Stromal cell of bone marrow (primary cell): ENCODE measurements at places on chromosomes 6 and 20.

GRCh38 chr20:50729901-50730764, 1.2 kb upstream of the PARD6B start:
- no peak for DNase-seq

GRCh38 chr6:44224029-44224964, 902 bp downstream of the SLC29A1 start:
- no peak for DNase-seq

DNA sequence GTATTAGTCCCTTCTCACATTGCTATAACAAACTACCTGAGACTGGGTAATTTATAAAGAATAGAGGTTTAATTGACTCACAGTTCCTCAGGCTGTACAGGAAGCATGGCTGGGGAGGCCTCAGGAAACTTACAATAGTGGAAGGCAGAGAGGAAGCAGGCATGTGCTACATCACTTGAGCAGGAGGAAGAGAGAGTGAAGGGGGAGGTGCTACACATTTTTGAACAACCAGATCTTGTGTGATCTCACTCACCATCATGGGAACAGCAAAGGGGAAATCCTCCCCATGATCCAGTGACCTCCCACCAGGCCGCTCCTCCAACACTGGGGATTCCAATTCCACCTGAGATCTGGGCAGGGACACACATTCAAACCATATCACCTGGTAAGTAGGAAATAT, 630.6 kb downstream of the QKI start:
- DNase-seq = no peak

GRCh38 chr6:118710616-118711015, 59.2 kb upstream of the CEP85L start:
- DNase-seq = no peak

GRCh38 chr6:31578184-31579118, 3.1 kb downstream of the TNF start:
- no peak for DNase-seq

DNA sequence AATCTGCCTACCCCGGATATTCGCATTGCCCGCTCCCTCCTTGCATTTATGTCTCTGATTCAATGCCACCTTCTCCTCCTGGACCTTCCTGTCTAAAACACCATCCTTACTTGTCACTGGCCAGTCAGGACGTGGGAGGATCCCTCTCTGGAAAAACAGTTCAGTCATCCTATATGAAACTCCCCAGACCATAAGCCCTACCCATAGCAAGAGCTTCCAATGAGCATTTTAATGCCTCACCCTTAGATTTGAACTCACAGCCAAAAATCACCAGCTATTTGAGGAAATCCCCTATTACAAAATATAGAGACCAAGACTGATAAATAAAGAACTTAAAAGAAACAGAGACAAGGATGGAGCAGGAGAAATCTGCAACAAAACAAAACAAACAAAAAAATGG, 86.4 kb downstream of the SHLD1 start:
- DNase-seq = no peak
